ENCODE measurements at places on chromosomes 16 and 17. TPM values are rescaled to one million over a fixed set of nuclear protein-coding genes. Genes with fewer than 3 reads are reported as not detected.

- DNase-seq = no peak
Measured at GRCh38 chr16:64950262-64950661, 171.6 kb downstream of the CDH11 start.

DNA sequence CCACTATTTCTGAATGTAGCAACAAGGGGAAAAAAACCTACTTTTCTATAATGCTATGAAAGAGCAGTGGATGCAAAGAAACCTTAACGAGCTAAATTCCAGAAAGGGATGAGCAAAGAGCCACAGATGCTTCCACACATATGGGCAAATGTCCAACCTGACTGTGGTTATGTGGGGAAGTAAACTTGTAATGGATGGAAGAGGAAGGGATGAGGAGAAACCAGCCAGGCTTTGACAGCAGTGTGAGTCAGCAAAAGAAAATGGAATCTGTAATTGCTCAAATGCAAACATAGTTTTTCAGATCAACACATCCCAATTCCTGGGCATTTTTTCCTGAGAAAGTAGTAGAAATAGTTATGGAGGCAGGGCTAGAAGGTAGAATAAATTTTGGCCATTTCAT is 204.8 kb upstream of the CPHXL start:
- no peak for DNase-seq

GRCh38 chr17:42131981-42132432 is 9.4 kb downstream of the HSPB9 start:
- no peak for DNase-seq

CTRB1 gene
- not detected for total RNA-seq

GRCh38 chr16:26787924-26788323 is 278.8 kb upstream of the C16orf82 start:
- DNase-seq = no peak

- DNase-seq = peak; percentile 51
Measured at GRCh38 chr16:89322321-89323119, 105.0 kb downstream of the ZNF778 start.

GRCh38 chr17:81470944-81471817 is 41.4 kb downstream of the ACTG1 start:
- no peak for DNase-seq

- DNase-seq = peak; percentile 40
Measured at GRCh38 chr16:78211946-78212345, 112.5 kb downstream of the WWOX start.

GRCh38 chr17:69764146-69764545 is 310.9 kb upstream of the KCNJ16 start:
- DNase-seq = no peak

MRC2 gene
- total RNA-seq = 15.2 TPM

RAB37 gene
- 1.8 TPM for total RNA-seq

VPS35L gene
- total RNA-seq = 74.3 TPM

DNA sequence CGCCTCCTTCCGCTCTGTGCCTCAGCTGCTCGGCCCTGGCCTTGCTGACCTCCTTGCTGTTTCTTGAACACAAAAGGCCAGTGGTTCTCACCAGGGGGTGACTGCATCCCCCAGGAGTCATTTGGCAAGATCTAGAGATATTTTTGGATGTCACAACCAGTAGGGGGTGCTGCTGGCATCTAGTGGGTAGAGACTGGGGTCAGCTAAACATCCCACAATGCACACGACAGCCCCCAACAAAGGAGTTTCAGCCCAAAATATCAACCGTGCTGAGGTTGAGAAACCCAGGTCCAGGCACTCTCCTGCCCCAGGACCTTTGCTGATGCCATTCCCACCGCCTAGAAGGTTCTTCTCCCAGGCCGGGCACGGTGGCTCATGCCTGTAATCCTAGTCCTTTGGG is 39.7 kb downstream of the ABCC6 start:
- no peak for DNase-seq

GUCY2D gene
- total RNA-seq = not detected

GRCh38 chr17:75472119-75472518 is 15.7 kb downstream of the TMEM94 start:
- DNase-seq = no peak

GRCh38 chr17:35423761-35424160 is 8.5 kb downstream of the SLFN12 start:
- DNase-seq = no peak

DNA sequence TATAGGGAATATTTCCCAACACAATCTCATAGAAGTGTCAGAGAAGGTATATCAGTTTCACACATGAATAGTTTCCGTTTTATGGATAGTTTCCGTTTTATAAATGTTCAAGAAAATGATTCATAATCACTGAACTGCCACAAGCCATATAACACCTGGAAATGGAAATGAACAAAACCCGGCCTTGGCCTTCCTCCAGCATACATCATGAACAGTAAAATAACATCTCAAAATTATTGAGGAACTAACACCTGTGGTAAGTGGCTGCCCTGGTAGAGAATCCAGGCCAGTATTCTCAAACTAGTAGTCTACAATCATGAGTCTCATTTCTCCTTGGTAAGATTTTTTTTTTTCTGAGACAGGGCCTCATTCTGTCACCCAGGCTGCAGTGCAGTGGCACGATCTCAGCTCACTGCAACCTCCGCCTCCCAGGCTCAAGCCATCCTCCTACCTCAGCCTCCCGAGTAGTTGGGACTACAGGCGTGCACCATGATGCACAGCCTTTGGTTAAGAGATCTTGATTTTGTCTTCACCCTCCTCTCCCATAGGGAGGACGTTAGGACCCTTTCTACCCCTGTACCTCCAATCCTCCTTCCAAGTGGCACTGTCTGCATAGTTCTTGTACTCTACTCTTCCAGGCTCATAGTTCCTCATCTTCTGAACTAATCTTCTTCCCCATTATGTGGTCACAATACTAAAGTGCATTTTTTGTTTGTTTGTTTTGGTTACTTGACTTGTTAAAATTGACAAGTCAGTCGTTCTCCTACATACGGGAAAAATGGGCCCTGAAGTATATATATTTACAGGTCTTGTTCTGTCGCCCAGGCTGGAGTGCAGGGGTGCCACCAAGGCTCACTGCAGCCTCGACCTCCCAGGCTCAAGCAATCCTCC is 15.0 kb upstream of the RGS9 start:
- DNase-seq = no peak

GRCh38 chr17:1029922-1030644 is 33.2 kb downstream of the TIMM22 start:
- peak; percentile 27 for DNase-seq

SLX1A gene
- 73.2 TPM for total RNA-seq

- DNase-seq = no peak
Measured at GRCh38 chr16:86343796-86344585, 166.3 kb upstream of the FOXF1 start.

Measured in thyroid gland (tissue), 4 donors.